NCI-H1105 treated with DMSO at 0.1 percent for 48 hours (cell line): ENCODE measurements at places on chromosomes 11 and 22.
A peak's percentile ranks its signal among the peaks of the same experiment; 100 is the strongest.

GRCh38 chr11:32792948-32793475, 1.4 kb downstream of the CCDC73 start:
- peak; percentile 67 for DNase-seq

DNA sequence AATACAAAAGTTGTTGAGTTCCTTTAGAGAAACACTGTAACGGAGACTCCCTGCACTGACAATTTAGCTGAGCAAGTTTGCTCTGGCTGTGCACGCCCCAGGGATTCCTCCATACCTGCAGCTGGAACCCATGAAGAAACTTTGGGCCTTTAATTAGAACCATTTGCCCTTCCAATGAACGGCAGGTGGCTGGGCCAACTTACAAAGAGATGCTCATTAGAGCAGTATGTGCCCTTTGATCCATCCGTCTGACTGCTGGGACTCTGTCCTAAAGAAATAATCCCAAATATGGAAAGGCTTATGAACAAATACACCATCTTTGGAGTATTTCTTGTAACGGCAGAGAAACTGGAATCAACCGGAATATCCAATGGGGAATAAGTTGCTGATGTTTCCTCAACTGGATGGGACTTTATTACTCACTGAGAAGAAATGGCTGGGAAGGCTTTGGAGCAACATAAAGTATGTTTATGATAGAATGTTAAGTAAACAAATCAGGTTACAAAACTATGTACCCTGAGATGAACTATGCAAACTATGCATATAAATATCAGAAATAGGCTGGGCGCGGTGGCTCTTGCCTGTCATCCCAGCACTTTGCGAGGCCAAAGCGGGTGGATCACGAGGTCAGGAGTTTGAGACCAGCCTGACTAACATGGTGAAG, 24.4 kb upstream of the FBLN1 start:
- DNase-seq, result no peak

DNA sequence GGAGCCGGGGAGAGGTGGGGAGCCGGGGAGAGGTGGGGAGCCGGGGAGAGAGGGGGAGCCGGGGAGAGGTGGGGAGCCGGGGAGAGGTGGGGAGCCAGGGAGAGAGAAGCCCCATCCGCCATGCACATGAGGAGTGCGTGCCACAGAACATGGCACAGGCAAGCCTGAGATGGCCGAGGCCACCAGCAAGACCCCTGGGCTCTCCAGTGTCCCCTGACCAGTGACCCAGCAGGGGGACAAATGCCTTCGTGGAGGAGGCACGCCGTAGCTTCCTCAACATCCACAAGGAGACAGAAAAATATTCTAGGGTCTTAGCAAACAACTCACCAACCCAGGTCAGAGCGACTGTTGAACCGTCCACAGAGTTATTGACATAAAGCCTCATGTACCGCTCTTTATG, 618.8 kb downstream of the TBC1D22A start:
- DNase-seq, result no peak

DNA sequence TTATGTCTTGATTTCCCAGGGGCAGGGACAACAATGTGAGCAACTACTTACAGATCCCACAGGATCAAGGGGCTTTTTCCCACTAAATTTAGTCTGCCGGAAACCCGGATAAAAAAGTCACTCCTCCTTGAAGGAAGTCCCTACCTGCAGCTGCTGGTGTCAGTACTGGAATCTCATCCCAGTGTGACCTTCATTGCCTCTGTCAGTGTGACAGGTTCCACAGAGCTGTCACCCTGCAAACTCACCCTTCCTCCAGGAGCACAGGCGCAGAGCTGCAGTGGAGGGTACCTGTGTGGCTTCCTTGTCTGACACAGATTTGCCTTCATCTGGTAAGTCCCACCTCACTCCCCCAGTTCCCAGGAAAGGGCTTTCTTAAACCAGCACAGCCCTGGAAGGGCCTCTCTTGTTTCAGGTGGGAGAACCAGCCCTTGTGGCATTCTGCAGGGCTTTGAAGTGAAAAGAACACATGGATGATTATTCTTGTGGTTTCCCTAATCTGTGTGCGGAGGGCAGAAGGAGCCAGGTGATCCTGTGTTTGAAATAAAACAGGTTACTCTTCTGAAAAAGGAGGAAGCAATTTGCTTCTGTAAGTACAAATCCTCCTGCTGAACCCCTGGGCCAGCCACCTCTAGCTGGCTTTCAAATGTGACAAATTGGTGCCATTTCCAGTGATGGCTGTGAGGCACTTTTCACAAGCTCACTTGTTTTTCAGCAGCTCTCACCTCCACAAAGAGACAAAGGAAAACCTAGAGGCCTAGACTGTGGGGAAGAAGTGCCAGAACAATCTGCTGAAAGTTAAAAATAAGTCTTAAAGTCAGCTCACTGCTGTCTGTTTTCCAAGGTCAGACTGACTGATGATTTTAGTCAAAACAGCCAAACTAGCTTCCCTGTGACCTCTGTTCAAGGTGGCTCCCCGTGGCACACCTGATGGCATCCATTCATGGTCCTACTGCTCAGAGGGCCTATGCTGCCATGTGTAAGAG, 9.2 kb upstream of the PRSS23 start:
- no peak for DNase-seq

DNA sequence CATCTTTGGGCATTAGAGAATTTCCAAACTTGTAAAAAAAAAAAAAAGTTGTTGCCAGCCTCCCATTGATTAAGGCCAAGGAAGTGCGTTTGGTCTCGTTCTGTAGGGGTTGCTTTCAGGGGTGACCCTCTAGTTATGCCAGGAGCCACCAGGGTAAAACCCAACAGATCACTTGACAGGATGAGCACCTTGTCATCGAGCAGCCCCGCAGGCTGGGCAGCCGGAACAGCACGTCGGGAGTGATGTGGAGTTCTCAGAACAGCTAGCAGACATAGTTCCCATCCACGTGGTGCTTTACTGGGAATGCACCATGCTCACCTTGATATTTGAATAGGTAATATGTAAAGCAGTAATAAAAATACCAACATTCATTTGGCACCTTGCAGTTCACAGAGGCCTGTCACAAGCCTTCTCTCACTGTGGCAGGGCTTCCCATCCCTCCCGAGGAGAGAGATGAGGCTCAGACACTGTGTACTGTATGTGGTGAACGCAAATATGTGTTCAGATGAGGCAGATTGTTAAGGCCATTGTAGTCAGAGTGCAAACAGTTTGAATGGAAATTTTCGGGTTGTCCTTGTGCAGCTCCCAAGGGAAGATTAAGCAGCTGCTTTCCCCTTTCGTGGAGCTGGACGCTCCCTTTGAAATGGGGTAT, 70.9 kb upstream of the SORL1-AS1 start:
- DNase-seq, result no peak

DNA sequence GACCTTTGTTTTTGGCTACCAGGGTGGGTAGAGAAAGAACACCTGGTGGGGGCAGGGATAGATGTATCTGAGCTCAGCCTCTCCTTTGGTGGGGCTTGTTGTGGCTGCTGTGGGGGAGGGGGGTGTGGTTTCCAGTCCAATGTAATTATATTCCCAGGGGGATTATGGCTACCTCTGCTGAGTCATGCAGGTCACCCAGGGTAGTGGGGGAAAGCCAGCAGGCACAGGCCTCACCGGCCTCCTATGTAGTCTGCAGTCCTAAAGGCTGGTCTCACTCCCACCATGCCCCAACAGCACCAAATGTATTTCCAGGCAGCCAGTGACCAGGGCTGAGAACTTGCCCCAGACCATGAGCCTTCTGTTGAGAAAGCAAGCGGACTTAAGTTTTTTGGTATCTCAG, 119.6 kb downstream of the DYNC2H1 start:
- DNase-seq, result no peak

DNA sequence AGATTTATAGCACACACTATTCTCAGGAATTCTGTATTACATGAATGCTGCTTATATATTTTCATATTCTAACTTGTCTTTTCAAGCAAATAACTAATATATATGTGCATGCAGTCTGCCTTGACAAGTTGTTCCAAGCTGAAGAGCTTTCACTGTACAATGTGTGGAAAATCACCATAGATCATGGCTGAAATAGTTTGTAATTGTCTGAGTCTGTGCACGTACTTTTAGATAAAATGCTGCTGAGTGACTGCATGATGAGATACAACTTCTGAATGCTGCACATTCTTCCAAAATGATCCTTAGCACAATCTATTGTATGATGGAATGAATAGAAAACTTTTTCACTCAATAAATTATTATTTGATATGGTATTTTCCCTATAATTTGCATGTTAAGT, 58.9 kb downstream of the SLC5A12 start:
- DNase-seq, result no peak

DNA sequence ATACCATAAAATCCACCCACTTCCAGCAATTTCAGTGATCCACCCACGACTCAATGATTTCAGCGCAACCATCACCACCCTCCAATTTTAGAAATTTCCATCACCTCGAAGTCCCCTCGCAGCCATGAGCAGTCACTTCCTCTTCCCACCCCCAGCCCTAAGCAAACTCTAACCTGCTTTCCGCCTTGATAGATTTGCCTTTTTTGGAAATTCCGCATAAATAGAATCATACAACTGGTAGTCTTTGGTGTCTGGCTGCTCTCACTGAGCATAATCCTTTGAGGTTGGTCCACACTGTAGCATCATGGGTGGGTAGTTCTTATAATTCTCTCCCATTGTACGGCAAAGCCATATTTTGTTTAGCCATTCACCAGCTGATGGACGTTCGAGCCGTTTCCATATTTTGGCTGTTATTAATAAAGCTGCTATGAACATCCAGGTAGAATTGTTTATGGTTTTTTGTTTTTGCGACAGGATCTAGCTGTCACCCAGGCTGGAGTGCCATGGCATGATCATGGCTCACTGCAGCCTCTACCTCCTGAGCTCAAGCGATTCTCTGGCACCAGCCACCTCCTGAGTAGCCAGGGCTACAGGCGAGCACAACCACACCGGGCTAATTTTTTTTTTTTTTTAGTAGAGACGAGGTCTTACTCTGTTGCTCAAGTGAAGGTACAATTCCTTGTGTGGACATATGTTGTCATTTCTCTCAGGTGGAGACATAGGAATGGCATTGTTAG, 16.0 kb downstream of the PIM3 start:
- no peak for DNase-seq

GRCh38 chr11:14544611-14545010, 24.4 kb upstream of the PSMA1 start:
- DNase-seq, result no peak

DNA sequence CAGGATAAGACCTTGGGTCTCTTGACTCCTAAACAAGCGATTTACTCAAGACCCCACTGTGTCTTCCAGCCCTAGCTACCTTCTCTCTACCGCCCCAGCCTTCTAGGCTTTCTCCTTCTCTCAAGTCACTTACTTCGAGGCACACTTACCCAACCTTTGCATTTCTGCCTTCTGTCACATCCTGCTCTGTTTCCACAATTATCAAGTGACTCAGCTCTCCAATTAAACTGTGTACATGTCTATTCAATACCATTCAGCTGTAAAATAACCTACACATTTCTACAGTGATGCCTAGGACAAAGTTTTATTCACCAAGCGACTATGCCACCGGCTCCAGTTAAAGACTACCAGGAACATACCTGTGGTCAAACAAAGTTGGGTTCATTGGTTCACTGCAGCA, 69.0 kb downstream of the LARGE1 start:
- no peak for DNase-seq

DNA sequence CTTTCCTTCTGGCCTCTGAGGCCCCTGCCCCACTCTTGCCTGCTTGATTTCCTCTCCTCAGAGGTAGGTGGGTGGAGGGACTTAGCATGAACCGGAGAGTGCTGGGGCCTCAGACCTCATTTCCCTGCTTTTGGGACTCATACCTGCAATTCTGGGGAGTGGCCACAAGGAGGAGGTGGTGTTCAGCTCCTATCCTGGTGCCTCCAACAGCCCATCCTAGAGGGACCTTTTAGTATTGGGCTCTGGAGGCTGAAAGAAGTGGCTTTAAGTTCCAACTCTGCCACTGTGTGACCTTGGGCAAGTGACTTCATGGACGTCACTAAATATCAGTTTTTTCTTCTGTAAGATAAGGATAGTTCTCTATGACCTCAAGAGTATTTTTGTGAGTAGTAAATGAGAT, 98.6 kb downstream of the KIAA1671 start:
- no peak for DNase-seq

GRCh38 chr11:26244207-26244606, 87.7 kb upstream of the ANO3 start:
- DNase-seq, result no peak

- DNase-seq, result no peak
Observed at GRCh38 chr11:124543145-124543544, 309 bp downstream of the OR8B12 start.

GRCh38 chr11:104705490-104706190, 192.6 kb downstream of the CASP12 start:
- no peak for DNase-seq

DNA sequence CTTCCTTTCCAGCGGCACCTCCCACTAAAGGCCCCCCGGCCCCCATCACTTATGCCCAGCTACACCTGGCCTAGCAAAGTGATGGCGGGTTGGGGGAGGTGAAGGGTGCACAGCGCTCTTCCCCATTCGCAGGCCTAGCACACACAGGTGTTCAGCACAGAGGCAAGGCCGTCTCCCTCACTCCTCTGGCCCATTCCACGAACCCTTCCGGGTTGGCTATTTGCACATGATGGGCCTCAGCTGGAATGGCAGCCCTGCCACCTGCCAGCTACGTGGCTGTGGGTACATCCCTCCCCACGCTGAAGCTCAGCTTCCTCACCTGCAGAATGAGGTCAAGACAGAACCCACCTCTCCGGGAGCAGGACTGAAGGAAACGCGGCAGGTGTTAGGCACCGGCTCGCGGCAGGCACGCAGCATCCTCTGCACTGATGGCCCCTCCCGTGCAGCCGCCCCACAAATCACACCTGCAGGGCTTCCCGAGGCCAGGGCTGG, 4.8 kb downstream of the KIAA0930 start:
- peak; percentile 68 for DNase-seq

- no peak for DNase-seq
Observed at GRCh38 chr22:20025401-20026203, 4.7 kb downstream of the TANGO2 start.

GRCh38 chr11:85843929-85844328, 11.3 kb upstream of the CCDC83 start:
- DNase-seq, result no peak

DNA sequence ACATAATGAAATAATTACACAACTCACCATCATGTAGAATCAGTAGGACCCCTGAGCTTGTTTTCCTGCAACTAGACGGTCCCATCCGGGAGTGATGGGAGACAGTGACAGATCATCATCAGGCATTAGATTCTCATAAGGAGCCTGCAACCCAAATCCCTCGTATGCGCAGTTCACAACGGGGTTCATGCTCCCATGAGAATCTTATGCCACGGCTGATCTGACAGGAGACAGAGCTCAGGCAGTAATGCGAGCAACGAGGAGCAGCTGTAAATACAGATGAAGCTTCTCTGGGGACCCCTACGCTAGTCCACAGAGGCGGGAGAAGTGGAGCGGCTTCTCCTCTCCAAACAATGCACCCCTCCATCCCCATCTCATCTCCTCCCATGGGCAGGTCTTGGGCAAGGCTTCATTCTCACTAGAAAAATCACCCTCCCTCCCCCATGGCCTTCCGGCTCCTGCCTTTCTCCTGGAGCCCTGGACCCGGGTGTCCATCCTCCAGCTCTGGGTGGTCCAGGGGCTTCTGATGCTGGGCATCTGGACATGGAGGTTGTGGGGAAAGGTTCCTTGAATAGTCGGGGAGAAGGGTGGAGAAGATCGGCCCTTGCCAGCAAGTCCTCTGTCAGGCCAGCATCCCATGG, 16.2 kb upstream of the RAC2 start:
- no peak for DNase-seq

- peak; percentile 44 for DNase-seq
Observed at GRCh38 chr11:30914143-30914762, 328.1 kb upstream of the MPPED2 start.
